CD4-positive, alpha-beta T cell treated with Interleukin-12 subunit alpha and Interleukin-12 subunit beta, for 1 hour (primary cell): ENCODE measurements at places on chromosomes 16 and 17.

- no peak for DNase-seq
These were observed 31.9 kb downstream of the CCDC42 start for GRCh38 chr17:8712698-8713097.

GRCh38 chr17:8284126-8284525, 4.3 kb upstream of the RANGRF start:
- peak; percentile 18 for DNase-seq

- no peak for DNase-seq
These were observed 1.6 kb downstream of the ZFHX3 start for GRCh38 chr16:73046202-73046848.

DNA sequence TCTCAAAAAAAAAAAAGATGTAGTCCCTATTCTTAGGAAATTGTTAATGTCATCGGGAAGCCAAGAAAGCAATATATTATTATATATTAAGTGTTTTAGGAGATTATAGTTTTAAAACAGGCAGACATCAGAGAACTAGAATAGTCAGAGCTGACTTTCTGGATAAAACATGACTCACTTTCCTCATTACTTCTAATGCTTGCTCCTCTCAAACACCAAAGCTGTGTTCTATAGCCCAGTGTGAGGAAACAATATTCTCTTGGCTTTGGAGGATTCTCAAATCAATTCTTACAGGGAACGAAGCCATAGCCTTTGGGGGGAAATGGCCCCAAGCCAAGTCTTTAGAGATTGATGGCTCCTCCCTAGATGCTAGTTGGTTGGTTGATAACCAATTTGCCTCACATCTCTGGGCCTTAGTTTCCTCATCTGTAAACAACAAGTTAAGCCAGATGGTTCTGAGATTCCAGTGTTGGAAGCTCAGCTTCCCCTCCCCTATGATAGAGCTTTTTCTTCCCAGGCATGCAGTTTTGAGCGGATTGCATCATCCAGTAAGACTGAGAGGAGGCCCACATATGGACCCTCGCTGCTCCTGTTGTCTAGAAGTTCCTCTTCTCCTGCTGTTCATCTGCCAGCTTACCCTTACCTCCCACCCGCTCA, 12.4 kb downstream of the NMT1 start:
- DNase-seq: no peak

DNA sequence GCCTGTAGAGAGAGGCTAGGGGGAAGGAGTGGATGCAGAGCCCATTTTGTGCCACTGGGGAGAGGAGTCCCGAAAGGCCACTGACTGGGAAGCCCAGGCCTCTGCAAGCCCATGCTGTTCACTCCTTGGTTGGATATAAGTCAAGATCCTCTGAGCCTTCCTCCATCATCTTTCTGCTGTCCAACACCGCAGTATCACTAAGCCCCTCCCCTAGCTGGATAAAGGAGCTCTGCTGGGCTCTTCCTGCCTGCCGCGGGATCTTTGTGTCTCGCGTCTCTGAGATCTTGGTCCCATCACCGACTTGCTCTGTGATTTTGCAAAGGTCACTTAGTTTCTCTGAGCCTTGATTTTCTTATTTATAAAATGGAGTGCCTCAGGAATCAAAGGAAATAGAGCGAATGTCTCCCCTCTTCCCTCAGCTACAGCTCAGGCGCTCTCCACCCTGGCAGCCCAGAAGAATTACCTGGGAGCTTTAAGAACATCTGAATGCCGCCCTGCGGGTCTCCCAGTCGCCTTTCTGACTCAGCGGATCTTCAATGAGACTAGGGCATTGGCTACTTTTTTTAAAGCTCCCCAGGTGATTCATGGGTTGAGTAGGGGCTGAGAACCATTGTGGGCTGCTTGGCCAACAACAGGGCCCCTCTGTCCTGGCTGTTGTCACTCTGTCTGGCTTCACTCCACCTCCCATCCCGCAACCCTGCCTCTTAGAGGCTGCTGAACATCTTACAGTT, 25.2 kb upstream of the TMEM220 start:
- no peak for DNase-seq

GRCh38 chr17:38613525-38613980, 7.8 kb upstream of the SRCIN1 start:
- DNase-seq: no peak

GRCh38 chr16:85531516-85531915, 81.6 kb upstream of the GSE1 start:
- DNase-seq: no peak

DNA sequence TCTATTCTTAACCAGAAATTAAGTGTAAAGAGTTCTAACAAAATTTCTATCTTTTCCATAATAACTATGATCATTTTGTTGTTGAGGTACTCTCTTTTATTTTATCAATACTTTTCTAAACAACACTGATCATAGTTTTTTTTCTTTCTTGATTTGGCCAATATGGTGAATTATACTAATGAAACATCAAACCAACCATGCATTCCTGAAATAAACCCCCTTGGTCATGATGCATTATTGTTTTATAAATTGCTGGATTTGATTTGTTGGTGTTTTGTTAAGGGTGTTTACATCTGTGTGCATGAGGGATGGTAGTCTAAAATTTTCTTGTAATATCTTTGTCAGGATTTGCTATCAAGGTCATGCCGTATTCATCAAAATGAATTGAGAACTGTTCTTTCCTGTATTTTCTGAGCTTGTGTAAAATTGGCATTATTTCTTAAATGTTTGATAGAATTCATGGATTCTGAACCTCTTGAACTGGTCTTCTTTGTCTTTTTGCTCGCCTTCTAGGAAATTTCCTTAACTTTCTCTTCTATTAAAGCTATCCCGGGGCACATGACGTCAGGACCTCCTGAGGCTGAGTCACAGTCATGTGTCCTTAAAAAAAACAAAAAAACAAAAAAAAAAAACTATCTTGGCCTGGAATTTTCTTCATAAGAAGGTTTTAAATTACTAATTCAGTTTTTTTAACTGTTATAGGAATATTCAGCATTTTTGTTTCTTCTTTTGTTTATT, 3.9 kb upstream of the TRIM25 start:
- DNase-seq: no peak

DNA sequence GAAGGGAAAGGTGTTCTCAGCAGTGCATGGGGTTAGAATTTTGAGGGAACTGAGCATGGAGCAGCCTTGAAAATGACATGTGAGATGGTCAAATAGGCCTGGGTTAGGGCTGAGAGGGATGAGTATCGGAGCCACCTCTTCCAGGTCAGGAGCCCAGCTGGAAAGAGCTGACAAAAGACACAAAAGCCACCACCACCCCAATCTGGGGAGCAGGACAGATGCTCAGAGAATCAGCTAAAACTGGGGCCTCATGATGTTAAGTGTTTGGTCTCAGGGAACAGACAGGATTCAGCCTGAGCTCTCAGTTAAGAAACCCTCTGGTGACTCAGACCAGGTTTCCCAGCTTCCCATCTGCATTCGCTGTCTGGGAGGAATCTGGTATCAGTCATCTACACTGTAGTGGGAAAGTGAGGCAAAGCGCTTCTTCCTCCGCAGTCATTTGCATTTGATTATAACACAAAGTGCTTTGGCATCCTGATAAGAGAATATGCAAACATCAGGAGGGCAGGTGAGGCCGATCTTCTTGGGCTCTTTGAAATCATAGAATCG, 2.6 kb downstream of the WNT9B start:
- no peak for DNase-seq

DNA sequence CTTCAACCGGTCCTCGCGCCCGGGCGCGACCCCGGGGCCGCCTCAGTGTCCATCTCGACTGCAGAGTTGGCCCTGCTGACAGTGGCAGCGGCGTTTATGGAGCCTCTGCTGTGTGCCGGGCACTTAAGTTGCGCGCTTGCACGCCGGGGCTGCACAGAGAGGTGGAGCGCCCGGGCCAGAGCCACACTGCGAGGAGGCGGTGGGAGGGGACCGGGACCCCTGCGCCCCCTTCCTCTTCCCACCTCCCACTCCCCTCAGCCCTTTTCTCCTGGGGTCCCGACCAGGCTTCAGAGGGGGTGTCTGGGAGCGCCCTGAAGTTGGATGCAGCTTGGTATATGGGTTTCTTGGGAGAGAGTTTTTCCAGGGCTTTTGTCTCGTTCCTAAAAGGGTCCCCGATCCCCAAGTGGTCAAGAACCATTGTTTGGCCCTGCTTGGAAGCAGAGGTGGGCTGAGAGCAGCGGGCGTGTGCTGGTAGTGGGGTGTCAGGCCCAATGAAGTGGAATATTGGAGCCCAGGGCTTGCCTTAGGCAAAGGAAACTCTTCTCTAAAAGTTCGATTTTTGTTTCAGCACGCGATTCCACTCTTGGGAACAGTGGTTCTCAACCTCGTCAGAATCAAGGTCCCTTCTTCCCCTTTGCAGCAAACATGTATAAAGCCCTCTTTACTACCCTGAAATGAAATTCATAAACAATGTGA, 605 bp downstream of the MRTFB start:
- no peak for DNase-seq

DNA sequence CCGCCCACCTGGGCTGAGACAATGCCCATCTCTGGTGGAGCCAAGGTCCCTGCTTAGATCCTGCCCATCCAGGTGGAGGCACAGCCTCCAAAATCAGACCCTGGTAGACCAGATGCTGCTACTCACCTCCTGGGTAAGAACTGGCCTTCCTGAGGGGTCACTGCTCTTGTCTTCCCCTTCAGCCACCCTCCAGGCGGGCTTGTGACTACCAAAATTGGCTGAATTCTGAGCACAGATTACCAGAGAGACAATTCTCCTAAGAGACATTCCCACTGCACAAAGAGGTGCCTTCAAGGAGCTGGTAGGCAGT, 10.9 kb downstream of the MMP2 start:
- no peak for DNase-seq

DNA sequence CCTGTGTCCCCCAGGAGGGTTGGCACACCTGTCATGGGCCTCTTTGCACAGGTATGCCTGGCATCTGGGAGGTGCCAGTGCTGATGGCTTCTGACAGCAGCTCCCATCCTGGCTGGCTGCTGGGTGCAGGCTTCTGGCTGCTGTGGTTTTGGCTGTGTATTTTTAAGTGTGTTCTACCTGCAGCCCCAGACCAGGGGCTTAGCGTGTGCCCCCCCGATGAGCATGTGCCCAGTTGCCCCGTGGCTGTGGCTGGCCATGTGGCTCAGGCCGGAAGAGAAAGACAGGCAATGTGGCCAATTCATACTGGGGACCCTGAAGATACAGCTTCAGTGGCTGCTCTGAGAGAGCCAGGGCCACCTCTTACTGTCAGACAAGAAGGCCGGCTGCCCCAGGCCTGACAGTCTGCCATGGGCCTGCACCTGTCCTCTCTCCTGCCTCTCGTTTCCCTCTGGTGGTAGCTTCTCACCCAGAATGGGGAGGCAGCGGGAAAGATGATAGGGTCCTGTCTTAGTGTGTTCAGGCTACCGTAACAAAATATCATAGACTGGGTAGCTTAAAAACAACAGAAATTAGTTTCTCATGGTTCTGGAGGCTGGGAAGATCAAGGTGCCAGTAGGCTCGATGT, 37.6 kb upstream of the LGALS9 start:
- no peak for DNase-seq

GRCh38 chr17:7967751-7968150, 34.7 kb upstream of the GUCY2D start:
- DNase-seq: no peak

GRCh38 chr17:18136357-18136756, 27.8 kb downstream of the MYO15A start:
- DNase-seq: no peak

DNA sequence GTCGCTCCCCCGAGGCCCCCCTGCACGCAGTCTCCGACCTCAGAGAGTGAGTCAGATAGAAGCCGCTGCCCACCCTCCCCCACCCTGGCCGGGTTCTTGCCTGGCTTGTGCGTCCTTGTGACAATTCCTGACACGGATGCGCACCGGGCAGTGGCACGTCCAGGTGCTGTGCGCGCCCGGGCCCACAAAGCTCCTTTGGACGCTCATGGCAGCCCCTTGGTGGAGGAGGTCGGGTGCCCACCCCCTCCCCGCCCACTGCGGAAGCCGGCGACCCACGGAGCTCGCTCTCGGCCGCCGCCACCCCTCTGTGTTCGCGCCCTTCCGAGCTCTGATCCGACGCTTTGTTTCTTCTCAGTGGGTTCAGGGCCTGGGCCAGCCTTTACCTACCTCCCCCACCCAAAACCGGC, 662 bp upstream of the TUBB3 start:
- no peak for DNase-seq

DNA sequence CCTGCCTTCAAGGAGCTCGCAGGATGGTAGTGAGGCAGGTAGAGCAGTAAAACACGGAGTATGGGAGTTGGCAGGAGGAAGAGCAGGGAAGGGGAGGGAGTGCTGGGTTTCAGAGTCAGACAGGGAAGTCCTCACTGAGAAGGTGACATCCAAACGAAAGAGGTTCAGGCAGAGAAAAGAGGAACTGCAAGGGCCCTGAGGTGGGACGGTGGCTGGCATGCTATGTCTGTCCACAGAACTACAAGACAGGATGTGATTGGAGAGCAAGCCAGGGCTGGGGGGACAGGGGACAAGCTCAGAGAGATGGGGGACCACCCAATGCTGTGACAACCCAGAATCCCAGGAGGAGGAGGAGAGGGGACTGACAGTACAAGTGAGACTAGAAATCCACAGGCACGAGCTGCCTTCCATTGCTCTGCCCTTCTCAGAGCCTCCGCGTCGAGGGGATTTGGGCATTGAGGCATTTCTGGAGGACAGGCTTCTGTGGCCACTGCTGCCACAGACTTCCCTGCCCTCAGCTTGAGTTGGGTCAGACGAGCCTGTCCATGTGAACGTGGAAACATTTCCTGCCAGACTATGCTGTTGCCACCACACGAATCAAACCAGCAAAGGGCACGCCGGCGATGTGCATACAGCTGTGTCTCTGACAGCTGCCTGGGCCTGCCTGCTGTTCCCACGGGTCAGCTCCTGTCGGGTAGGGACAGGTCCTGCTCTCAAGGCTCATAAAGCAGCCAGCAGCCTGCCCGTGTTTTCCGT, 100.1 kb downstream of the RAB11FIP4 start:
- DNase-seq: no peak

- peak; percentile 95 for DNase-seq
These were observed at the start of gene ATXN1L for GRCh38 chr16:71845639-71846430. ATXN1L (plus strand) TSS chr16:71845976; CDS start chr16:71849741, 3,765 bp downstream.

DNA sequence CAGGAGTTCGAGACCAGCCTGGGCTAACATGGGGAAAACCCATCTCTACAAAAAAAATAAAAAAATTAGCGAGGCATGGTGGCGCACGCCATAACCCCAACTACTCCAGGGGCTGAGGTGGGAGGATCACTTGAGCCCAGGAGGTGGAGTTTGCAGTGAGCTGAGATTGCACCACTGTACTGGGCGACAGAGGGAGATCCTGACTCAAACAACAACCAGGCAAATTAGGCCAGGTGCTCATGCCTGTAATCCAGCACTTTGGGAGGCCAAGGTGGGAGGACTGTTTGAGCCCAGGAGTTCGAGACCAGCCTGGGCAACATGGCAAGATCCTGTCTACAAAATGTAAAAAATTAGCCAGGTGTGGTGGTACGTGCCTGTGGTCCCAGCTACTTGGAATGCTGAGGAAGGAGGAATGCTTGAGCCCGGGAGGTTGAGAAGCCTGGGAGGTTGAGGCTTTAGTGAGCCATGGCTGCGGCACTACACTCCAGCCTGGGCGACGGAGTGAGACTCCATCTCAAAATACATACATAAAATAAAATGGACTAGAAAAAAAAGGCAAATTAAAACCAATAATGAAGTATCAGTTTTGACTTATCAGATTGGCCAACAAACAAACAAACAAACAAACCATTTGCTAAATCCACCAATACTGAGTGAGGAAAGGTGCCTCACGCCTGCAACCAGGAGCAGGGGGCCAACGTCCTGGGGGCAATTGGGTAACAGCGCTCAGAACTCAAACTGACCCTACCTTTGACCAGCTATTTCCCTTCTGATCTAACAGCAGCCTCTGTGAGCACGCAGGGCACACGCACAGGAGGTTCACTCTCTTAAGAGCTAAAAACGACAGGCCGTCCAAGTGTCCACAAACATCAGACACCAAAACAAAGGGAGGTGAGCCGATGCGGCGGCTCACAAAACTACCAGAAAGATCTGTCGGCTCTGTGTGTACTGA, 19.4 kb upstream of the FASN start:
- no peak for DNase-seq
